Globus pallidus (tissue), 1 donor: ENCODE measurements at places on chromosomes 3 and 15.

DNA sequence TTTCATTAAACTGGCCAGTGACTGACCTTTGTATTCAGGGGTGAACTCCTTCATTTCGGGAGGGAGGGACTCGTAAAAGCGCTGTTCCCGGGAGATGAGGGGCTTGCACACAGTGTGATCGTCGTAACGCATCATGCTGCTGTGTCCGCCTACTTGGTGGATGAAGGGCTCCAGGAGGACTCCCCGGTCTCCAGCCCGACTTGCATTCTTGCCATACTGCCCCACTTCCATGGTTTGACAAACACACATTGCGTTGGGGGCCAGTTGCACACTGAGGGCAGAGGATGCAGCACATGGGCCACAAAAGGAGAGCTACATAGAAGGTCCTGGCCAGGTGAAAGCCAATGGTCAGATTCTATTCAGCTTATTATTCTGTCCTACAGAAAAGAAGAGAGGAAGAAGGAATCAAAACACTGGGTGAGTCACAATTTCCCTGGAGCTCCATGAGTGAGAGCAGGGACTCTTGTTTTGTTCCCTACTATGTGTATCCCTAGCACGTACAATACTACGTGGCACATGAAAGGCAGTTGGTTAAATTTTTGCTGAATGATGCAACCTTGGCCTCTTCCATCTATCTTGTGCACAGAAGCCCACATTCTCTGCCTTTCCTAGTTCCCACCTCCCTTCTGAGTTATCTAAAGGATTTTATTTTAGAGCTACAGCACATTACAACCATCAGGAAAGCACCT is 24.2 kb upstream of the GMPPB start:
- DNase-seq = no peak

DNA sequence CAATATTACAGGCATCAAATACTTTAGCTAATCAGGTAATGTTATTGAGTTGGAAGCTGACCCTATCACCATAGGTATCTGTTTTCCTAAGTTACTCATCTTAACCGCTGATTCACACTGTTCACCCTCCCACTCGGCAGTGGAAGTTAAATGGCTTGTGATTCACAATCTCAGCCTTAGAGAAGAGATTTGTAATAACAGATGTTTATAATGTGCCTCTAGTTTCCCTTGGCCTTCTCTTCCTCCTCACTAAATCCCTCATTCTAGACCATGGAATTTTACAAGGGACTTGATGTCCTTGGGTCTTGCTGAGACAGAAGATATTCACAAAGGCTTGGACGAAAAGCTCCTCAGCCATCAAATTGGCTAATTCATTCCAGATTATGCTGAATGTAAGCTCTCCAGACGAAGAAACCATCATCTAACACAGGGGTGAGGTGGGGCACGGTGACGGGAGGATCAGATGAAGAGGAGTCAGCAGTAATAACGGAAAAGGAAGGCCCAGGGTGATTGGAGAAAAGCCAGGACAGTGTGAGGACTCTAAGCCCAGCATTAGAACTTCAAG is 931.7 kb downstream of the MCTP2 start:
- no peak for DNase-seq

DNA sequence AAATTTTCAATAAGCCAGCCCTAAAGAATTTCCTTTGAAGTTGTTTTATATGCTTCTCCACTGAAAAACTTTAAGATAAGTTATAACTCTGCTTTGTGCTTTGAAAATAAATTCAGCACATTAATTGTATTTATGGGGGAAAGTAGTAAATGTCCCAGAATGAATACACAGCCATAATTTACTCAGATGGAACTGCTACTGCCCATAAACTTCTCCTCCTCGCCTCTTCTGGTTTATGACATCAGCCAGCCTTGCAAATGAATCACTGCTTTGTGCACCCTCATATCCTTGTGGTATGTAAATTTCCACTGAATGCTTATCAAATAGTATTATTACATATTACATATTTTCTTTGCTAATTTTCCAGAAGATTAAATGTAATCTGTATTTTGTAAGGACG is 302.0 kb downstream of the DIPK2A start:
- no peak for DNase-seq

DNA sequence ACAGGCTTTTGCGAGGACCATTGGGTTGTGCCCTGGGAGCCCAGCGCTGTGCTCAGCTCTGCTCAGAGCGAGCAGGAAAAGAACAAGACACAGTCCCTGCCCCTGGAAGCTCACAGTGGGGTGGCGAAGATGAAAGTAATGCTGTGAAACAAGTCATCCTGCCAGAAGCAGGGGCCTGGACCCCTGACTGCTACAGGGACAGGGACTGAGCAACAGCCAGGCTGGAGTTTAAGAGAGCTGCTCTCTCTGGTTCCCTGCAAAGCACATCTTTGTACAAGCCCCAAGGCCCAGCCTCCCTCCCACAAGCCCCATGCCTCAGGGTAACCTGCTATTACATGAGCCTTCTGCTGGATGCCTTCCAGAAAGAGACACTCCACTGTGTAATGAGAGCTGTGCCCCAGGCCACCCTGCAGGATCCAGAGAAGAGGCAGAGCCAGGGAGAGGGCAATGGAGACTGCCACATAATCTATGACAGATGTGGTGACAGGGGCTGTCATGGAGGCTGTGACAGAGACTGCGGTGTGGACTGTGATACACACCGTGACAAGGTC is 7.1 kb upstream of the HCN4 start:
- no peak for DNase-seq

DNA sequence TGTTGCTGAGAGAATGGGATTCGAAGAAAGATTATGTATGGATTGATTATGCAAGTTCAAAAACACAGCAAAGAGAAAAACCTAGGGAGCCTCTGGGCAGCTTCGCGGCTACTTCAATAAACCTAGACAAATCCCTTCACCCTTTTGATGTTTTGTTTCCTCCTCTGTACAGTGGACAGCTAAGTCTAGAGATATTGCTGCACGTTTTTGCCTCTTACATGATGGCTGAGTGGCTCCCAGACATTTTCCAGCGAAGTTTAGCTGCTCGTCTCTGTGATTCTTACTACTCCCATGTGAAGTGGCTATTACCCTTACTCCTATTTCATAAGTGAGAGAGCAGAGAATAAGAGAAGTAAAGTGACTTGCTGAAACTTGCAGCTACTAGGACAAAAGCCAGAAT is 695.0 kb upstream of the GRM7 start:
- no peak for DNase-seq
